ENCODE measurements at places on chromosomes 1 and 21.

DNA sequence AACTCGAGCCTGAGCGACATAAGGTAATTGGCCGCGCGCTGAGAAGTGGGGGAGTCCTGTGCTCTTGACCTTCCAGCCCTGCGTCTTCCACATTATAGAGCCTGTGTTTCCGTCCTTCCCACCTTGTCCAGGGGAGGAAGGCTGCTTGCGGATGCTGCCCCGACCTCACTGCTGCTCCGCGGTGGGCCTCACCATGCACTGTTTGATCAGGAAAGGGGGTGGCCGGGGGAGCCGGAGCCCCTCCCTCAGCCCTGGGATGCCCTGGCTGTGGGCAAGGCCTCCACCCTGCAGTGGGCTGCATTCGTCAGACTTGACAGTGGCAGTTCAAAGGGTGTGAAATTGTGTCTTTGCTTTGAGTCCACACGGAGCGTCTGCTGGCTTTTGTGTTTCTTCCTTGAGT is 30.1 kb downstream of the PCNT start:
- DNase-seq: no peak

DNA sequence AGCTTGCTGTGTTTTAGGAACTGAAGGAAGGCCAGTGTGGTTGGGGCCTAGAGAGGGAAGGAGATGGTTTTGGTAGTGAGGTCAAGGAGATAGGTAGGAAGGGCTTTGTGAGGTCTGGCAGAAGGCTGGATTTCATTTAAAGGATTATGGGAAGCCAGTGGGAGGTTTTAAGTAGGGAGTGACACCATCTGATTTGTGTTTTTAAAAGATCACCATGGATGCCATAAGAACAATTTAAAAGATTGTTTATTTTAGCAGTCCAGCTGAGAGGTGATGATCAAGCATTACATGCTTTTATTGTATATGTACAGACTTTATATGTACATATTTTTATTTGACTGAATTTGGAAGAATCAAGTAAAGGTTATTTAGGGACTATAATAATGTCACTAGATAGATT is 26.4 kb downstream of the RGL1 start:
- no peak for DNase-seq

DNA sequence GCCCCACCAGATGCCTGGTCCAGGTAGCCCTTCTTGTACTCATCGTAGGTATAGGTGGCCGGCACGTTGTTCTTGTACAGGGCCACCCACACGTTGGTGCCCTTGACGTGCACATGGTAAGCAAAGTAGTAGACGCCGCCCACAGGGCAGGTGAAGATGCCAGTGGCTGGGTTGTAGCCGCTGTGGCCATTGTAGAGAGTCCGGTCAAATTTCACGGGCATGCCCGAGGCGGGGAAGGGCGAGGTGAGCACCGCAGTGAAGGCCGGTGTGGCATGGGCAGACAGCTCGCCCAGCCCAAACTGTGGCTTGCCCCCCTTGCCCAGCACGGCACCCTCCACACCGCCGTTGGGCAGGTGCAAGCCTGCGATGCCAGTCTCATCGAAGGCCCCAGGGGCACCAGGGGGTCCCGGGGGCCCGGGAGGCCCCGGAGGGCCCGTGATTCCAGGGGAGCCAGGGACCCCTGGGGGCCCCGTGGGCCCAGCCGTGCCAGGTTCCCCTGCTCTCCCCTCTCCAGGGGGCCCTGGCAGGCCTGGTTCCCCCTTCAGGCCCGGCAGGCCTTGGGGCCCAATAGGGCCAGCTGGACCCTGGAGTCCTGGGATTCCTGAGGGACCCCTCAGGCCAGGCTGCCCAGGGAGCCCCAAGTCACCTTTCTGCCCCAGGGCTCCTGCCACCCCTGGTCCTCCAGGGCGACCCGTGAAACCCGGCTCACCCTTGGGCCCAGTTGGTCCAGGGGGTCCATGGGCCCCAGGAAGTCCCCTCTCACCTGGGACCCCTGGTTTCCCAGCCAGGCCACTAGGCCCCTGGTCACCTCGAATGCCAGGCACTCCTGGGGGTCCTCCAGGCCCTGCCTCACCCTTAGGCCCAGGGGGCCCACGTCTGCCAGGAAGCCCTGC is 9.2 kb downstream of the ADPRS start:
- DNase-seq: no peak

DNA sequence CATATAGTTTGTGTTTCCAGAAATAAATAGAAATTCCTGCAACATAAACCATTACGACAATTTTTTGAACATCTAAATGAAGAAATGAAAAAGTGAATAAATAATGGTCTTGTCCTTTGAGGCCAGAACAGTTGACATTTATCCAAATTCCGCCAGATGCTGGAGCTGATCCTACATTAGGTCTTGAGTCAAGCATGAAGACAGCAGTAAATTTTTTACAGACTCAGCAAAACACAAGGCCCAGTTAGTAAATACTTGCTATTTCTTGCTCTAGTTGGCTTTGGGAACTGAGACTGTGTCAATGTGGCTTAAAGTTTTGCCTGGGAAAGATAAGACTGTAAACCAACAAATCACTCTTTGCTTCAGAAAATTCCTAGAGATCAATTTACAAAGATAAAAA is 540.1 kb upstream of the RGS18 start:
- DNase-seq: no peak

DNA sequence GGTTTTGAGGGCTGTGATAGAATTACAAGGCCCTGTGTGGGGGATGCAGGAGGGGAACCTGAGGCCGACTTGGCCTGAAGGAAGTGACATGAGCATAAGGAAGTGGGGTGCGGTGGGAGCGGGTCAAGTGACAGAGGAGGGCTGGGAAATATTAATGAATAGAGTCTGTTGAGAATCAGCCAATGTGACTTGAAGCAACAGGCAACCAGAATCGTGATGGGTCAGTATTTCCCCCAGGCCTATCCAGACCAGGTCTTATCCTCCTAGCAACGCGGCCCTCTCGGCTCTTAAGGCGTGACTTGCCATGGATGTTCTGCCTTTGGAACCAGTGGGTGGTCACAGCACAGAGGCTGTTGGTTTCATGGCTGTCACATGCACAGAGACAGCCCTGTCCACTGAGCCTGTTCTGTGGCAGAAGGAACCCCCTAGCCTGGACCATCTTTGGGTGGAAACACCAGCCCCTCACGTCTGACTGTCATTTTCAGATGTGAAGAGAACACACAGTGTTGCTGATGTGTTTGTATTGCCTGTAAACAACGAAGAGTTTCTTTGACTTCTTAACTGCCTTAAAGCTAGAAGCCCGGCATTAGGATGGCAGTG is 468.8 kb downstream of the CAMTA1 start:
- no peak for DNase-seq

- DNase-seq: no peak
Measured at GRCh38 chr1:29201595-29202051, 19.9 kb upstream of the SRSF4 start.

DNA sequence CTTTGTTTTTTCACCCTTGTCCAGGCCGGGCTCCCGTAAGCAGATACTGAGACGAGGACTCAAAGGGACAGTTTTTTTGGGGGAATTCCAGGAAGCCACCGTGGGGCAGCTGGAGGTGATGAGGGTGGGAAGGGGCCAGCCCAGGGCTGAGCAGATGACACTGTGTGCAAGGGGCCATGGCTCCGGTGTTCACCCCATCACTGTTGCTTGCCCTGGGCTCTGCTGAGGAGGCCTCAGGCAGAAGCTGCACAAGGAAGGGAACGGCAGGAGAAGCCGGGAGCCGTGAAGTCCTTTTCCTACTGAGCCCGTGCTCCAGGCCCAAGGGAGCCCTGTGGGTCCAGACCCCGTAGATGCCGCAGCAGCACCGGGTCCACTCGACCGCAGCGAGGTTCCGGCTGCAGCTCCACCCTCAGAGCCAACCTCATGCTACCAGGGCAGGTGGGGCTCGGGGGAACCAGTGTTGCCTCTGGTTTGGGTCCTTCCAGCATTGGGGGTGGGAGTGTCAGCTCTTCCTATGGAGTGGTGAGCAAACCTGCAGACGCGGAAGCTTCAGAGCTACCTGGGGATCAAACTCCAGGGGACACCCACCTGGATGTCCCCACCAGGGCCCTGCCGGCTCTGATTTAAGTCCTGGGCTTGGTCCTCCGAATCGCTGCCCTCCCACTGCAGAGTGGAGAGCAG is 4.3 kb upstream of the CALML6 start:
- no peak for DNase-seq

GRCh38 chr21:10273196-10273595 is 248.2 kb upstream of the TPTE start:
- DNase-seq: no peak

GRCh38 chr1:79293611-79294010 is 287.1 kb upstream of the ADGRL4 start:
- DNase-seq: no peak

DNA sequence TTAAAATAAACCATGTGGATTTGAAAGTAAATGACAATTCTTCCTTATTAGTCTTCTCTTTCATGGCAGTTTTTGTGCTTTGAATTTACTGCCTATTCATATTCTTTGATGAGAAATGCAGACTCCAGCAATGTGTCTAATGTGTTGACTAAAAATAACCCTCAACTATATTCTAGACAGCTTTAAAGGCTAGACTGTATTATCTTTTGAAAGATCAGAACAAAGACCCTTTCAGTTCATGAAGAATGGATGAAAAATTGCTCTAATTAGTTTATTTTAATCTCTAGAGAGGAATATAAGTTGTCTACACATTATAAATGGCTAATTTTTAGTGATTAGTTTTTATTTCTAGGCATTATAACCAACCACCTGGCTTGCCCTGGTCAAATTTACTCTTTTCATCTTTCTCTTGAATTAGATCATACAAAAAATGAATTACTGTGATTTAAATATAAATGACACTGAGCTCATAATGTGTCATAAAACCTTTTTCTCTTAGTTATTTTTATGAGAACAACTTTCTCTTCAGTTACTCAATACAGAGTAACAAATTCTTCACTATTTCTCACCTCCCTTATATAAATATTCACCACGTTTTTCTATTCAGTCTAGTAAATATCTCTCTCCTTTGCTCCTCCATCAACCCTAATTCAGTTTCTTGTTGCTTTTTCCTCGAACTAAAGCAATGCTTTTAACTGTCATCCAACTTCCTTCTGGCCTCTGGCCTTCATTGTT is 428.5 kb upstream of the TMPRSS15 start:
- no peak for DNase-seq

DNA sequence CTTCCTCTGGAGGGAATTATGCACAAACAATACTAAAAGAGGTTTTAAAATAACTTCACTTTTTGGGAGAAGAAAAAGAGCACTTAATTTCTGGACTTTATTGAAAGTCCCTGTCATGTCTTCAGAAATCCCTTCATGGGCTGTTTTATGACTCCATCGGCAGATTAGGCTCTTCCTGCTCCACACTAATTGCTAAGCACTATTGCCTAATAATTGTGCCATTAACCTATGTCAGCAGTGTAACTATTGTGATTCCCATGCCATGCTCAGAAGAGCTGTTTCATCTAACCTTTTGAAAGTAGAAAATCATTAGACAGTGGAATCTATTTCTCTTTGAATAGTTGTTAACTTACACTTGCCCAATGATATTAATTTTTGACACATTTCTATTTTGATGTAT is 489.3 kb upstream of the RUNX1 start:
- no peak for DNase-seq

GRCh38 chr1:154353460-154353904 is 28.2 kb downstream of the ATP8B2 start:
- no peak for DNase-seq

DNA sequence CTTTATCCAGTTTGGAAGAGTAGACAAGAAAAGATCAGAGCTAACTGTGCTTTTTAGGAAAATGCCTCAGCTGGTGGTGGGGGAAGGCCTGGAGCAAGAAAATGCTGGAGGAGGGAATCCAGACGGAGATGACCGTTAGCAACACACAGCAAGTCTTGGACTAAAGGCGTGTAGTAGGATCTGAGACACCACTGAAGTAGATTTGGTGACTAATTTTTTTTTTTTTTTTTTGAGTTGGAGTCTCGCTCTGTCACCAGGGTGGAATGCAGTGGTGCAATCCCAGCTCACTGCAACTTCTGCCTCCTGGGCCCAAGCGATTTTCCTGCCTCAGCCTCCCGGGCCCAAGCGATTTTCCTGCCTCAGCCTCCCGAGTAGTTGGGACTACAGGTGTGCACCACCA is 41.2 kb downstream of the LPAR3 start:
- DNase-seq: no peak

GRCh38 chr1:180548686-180549317 is 10.0 kb upstream of the OVAAL start:
- no peak for DNase-seq

DNA sequence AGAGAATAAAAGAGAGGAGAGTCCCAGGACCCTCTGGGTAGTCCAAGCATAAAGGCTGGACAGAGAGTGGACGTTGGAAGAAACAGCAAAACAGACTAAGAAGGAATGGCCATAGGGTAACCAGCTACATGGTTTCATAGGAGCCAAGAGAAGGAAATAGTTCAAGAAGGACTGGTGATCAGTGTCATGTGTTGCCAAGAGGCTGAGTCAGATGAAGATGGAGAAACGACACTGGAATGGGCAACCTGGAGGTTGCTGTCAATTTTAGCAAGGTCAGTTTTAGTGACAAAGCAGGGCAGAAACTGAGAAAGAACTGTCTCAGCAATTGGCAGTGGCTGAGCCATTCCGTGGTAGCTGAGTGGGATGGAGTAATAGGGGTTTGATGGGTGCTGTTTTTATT is 41.4 kb downstream of the HMGB4 start:
- no peak for DNase-seq

- no peak for DNase-seq
Measured at GRCh38 chr21:15210235-15210678, 145.5 kb upstream of the NRIP1 start.

DNA sequence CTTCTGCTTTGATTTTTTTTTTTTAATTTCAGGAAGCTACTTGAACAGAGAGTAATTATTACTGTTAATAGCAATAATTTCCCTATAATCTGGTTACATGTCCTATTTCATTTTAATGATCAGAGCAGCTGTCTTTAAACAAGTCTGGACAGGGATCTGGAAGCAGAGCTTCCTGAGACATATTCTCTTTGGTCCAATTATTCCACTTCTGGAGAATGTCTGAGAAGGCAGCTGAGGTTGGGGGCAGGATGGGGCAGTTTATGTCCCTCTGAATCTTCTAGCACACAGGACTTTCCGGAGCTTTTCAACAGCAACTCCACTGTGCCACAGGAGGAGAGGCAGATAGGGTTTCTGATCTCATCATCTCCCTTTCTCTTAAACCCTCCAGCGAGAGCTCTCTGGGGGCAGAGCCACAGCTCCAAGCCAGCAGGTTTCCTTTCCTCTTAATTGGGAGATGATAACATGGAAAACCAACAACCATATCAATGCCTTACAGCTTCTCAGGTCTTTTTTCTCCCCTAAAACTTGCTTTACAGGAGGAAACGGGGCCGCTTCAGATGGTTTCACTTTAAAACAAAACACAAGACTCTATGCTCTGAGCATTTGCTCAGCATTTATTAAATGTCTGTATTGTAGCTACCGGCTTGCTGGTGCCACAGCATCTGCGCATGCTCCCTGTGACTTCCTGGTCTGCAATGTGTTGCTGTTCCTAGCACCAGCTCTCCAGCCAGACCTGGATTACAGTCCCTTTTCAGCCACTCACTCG is 425.7 kb upstream of the USP24 start:
- peak; percentile 72 for DNase-seq

- DNase-seq: peak; percentile 50
Measured at GRCh38 chr1:111406321-111406768, 21.2 kb downstream of the OVGP1 start.

Measured in putamen (tissue), 1 donor.